ENCODE measurements at places on chromosomes 11 and 22. TPM values are rescaled to one million over a fixed set of nuclear protein-coding genes. Genes with fewer than 3 reads are reported as not detected.

KBTBD3 gene
- 6.2 TPM for total RNA-seq

ANO5 gene
- total RNA-seq, result 18.8 TPM

LRRC75B gene
- 3.1 TPM for total RNA-seq

ACAT1 gene
- total RNA-seq, result 478 TPM

HEPN1 gene
- not detected for total RNA-seq

CCDC90B gene
- total RNA-seq, result 18.1 TPM

OR51D1 gene
- not detected for total RNA-seq

OR52I2 gene
- not detected for total RNA-seq

OR8D1 gene
- total RNA-seq, result not detected

CYTH4 gene
- 2.2 TPM for total RNA-seq

DNA sequence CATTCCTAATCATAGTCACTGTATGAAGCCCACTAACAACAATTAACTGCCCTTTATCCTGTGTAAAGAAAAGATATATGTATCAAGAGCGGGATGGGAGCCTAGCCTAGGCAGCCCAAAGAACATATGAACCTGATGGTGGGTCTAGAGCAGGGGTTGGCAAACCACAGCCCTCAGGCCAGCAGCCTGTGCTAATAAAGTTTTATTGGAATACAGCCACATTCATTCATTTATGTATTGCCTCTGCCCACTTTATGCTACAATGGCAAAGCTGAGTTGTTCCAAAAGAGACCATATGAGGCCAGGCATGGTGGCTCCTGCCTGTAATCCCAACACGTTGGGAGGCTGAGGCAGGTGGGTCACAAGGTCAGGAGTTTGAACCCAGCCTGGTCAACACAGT is 13.5 kb downstream of the PRR14L start:
- no peaks in the 10 kb centered on the region for H3K4me1 ChIP-seq
- peaks cover 16% of the 10 kb centered on the region for H3K36me3 ChIP-seq
- H3K4me3 ChIP-seq, result no peak overlapping the region
- no peak for DNase-seq
- no peaks in the 10 kb centered on the region for H3K27me3 ChIP-seq

- DNase-seq, result no peak
- no peak overlapping the region for H3K4me3 ChIP-seq
- H3K27me3 ChIP-seq, result no peaks in the 10 kb centered on the region
- H3K27ac ChIP-seq, result no peak overlapping the region
- no peaks in the 10 kb centered on the region for H3K4me1 ChIP-seq
- no peaks in the 10 kb centered on the region for H3K36me3 ChIP-seq
Observed at GRCh38 chr11:24124876-24125275, 372.0 kb upstream of the LUZP2 start.

- no peak for DNase-seq
- no peaks in the 10 kb centered on the region for H3K4me1 ChIP-seq
- H3K27ac ChIP-seq, result no peak overlapping the region
Observed at GRCh38 chr22:36636916-36637315, 66.6 kb downstream of the CACNG2 start.

- no peaks in the 10 kb centered on the region for H3K36me3 ChIP-seq
- DNase-seq, result peak; percentile 94
- H3K4me1 ChIP-seq, result peaks cover 49% of the 10 kb centered on the region
- H3K27ac ChIP-seq, result peak within 1 kb of the TSS; percentile 89
Observed at GRCh38 chr11:118435893-118436624, at the start of gene KMT2A. Gene KMT2A (plus strand): TSS chr11:118436492. CDS start chr11:118436513, 21 bp downstream.

- no peaks in the 10 kb centered on the region for H3K27me3 ChIP-seq
- no peak for DNase-seq
- H3K4me3 ChIP-seq, result no peak overlapping the region
- no peaks in the 10 kb centered on the region for H3K4me1 ChIP-seq
- no peak overlapping the region for H3K27ac ChIP-seq
Observed at GRCh38 chr22:46132830-46133587, 17.3 kb upstream of the PPARA start.

DNA sequence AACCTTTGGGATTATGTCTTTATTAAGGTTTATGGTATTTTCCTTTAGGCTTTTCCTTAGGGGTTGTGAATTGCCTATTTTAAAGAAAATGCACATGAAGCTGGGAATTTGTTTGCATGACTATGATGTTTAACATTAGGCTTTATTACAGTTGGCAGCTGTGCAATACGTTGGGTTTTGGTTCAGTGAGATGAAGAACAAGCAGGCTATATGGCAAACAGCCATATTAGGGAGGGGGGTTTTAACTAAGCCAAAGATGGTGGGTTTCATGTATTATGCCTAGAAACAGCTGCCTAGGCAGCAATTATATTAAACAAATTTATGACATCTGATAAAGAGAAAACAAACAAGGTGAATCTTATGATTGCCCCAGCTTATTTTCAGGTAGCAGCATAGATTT is 880.8 kb downstream of the FAM181B start:
- DNase-seq, result no peak
- no peaks in the 10 kb centered on the region for H3K4me1 ChIP-seq
- no peaks in the 10 kb centered on the region for H3K36me3 ChIP-seq
- no peak overlapping the region for H3K27ac ChIP-seq
- no peak overlapping the region for H3K4me3 ChIP-seq

DNA sequence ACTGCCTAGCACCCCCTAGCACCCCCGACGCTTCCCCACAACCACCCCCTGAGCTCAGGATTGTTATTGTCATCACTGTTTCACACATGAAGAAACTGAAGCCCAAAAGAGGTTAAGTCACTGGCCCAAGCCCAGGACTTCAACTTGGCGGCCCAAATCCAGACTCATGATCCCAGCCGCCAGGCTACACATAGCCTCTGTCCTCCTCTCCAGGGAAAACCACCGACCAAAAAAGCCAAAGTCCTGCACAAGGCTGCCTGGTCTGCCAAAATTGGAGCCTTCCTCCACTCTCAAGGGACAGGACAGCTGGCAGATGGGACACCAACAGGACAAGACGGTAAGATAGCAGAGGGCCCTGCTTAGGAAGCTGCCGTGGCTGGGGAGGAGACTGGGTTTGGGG is 10.8 kb downstream of the L3MBTL2 start:
- no peaks in the 10 kb centered on the region for H3K27me3 ChIP-seq
- no peak for DNase-seq
- no peak overlapping the region for H3K4me3 ChIP-seq
- no peaks in the 10 kb centered on the region for H3K4me1 ChIP-seq

DNA sequence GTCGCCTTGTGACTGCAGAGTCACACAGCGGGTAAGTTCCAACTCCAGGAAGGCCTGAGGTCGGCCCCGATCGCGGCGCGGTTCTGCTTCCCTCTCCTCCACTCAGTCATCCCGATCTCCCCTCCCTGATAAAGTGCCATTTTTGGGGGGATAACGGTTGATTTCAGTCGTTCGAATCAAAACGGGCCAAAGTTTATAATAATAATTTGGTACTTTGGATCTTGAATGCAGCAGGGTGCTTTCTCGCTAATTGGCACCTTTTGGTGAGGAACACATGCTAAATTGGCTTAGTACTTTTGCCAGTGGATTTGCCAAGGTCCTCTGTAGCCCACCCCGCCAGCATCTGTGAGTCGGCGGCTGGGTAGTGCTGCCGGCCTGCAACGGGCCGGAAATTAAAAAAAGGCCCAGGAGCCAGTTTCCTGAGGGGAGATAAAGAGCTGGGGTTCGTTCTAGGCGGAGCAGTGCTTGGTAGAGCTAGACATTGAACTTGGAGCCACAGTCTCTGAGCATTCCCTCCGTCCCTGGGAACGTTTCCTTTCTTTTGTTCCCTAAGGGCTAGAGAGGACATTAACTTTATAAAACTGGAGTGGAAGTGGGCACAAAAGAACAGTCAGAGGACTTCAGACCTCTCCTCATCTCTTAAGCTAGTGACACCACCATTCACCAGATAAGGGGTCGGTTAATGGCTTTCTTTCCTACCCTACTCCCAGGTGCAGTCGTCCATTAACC is 997 bp downstream of the UBE2L3 start:
- DNase-seq, result no peak
- peaks cover 37% of the 10 kb centered on the region for H3K4me1 ChIP-seq
- H3K4me3 ChIP-seq, result peak overlapping the region; percentile 98
- no peaks in the 10 kb centered on the region for H3K36me3 ChIP-seq
- no peaks in the 10 kb centered on the region for H3K27me3 ChIP-seq
- peak overlapping the region; percentile 97 for H3K27ac ChIP-seq

GRCh38 chr22:50143096-50143495 is 27.4 kb upstream of the PANX2 start:
- H3K27me3 ChIP-seq, result peaks cover 20% of the 10 kb centered on the region
- no peak overlapping the region for H3K27ac ChIP-seq
- no peaks in the 10 kb centered on the region for H3K4me1 ChIP-seq
- no peak overlapping the region for H3K4me3 ChIP-seq

- H3K36me3 ChIP-seq, result no peaks in the 10 kb centered on the region
- H3K4me3 ChIP-seq, result no peak overlapping the region
- no peak for DNase-seq
- no peaks in the 10 kb centered on the region for H3K4me1 ChIP-seq
- H3K27me3 ChIP-seq, result no peaks in the 10 kb centered on the region
Observed at GRCh38 chr11:99632969-99633368, 612.2 kb downstream of the CNTN5 start.

GRCh38 chr11:104106136-104106754 is 57.7 kb downstream of the PDGFD start:
- no peaks in the 10 kb centered on the region for H3K36me3 ChIP-seq
- H3K4me3 ChIP-seq, result no peak overlapping the region
- no peak overlapping the region for H3K27ac ChIP-seq
- H3K27me3 ChIP-seq, result no peaks in the 10 kb centered on the region

DNA sequence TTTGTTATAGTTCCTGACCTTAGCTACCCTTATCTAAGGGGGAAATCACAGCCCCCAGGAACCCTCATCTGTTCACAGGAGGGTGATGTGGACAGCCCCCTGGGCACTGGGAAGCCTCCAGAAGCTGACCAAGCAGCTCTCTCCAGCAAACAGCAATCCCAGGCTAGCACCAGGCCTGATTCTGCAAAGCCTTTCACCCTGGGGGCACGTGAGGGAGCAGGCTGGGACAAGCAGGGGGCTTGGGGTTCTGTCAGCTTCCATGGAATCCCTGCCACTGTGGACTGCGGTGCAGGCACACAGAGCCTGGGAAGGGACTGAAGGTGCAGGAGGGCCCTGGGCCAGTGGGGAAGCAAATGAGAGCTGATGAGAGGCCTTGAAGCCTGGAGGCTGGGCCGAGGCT is 2.1 kb downstream of the PGAP2 start:
- no peaks in the 10 kb centered on the region for H3K27me3 ChIP-seq
- H3K36me3 ChIP-seq, result no peaks in the 10 kb centered on the region
- peak overlapping the region; percentile 74 for H3K27ac ChIP-seq
- H3K4me3 ChIP-seq, result no peak overlapping the region
- peaks cover 4% of the 10 kb centered on the region for H3K4me1 ChIP-seq
- DNase-seq, result no peak

GRCh38 chr11:110645253-110645652 is 67.0 kb downstream of the ARHGAP20 start:
- no peaks in the 10 kb centered on the region for H3K27me3 ChIP-seq
- no peaks in the 10 kb centered on the region for H3K36me3 ChIP-seq
- H3K4me3 ChIP-seq, result no peak overlapping the region
- DNase-seq, result no peak

DNA sequence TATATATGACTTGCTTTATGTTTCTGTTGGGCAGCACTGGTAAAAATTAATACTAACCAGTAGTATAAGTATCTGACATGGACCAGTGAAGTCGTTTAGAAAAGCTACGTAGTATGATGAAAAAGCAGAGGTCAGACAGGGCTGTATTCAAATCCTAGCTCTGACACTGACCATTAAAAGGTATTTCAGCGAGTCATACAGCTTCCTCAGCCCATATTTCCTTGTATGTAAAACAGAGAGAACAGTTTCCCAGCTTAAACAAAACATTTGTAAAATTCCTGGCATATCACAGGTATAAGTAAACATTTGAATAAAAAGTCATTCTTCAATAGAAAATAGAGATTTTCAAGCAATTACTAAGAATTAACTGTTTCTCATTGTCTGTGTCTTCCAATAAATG is 4.2 kb downstream of the NOX4 start:
- H3K27me3 ChIP-seq, result no peaks in the 10 kb centered on the region
- H3K27ac ChIP-seq, result no peak overlapping the region
- H3K4me3 ChIP-seq, result no peak overlapping the region

DNA sequence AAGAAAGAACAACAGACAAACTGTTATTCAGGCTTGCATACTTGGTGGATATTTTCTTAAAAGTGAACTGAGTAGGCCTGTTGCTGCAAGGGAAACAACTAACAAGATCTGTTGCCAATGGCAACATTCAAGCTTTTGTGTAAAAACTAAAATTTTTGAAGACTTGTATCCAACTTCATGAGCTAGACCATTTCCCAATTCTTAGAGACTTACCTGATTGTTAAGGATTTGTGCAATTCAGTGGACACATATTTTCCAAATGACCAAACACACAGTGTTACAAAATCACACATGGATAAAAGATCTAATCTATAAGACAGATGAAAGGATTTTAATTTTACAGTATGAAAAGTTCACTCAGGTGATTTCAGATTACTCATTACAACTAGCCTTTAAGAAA is 564.1 kb downstream of the CNTN5 start:
- H3K4me1 ChIP-seq, result no peaks in the 10 kb centered on the region
- H3K36me3 ChIP-seq, result no peaks in the 10 kb centered on the region
- no peaks in the 10 kb centered on the region for H3K27me3 ChIP-seq

GRCh38 chr11:70302419-70302752 is 31.9 kb downstream of the PPFIA1 start:
- no peak for DNase-seq
- H3K4me1 ChIP-seq, result peaks cover 19% of the 10 kb centered on the region
- no peak overlapping the region for H3K4me3 ChIP-seq
- no peaks in the 10 kb centered on the region for H3K36me3 ChIP-seq
- no peak overlapping the region for H3K27ac ChIP-seq

- no peaks in the 10 kb centered on the region for H3K4me1 ChIP-seq
- H3K36me3 ChIP-seq, result no peaks in the 10 kb centered on the region
- no peak overlapping the region for H3K27ac ChIP-seq
Observed at GRCh38 chr11:77449060-77449521, 24.8 kb downstream of the PAK1 start.

DNA sequence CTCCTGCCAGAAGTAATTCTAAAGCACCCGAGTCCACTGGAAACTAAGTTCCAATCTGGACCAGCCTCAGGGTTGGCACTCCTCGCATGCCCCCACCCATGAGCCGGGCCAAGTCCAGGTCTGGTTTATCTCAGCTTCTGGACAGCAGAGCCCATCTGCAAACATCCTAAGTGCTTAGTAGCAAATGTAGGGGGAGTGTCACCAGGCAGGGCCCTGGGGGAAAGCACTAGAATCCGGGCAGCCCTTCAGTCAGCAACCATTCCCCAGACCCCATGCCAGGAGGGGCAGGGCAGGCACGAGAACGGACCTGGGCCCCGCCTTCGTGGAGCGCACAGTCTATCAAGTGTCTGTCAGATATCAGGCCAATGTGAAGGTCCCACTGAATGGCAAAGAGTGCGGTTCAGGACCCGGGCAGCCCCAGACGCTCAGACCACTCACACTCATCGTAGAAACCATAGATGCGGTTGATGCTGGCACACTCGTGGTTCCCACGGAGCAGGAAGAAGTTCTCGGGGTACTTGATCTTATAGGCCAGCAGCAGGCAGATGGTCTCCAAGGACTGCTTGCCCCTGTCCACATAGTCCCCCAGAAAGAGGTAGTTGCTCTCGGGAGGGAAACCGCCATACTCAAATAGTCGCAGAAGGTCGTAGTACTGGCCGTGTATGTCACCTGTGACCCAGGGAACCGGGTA is 1.3 kb downstream of the PPP1CA start:
- H3K4me1 ChIP-seq, result peaks cover 22% of the 10 kb centered on the region
- no peaks in the 10 kb centered on the region for H3K36me3 ChIP-seq
- DNase-seq, result no peak
- H3K27ac ChIP-seq, result peak overlapping the region; percentile 89
- H3K27me3 ChIP-seq, result no peaks in the 10 kb centered on the region

- H3K36me3 ChIP-seq, result peaks cover 74% of the 10 kb centered on the region
- no peaks in the 10 kb centered on the region for H3K4me1 ChIP-seq
- H3K4me3 ChIP-seq, result no peak overlapping the region
Observed at GRCh38 chr11:47317064-47317828, 35.3 kb downstream of the MYBPC3 start.

GRCh38 chr11:93842461-93842860 is 8.0 kb downstream of the VSTM5 start:
- no peaks in the 10 kb centered on the region for H3K36me3 ChIP-seq
- no peak overlapping the region for H3K4me3 ChIP-seq
- H3K4me1 ChIP-seq, result no peaks in the 10 kb centered on the region
- no peaks in the 10 kb centered on the region for H3K27me3 ChIP-seq
- H3K27ac ChIP-seq, result no peak overlapping the region
